Activated CD4-positive, alpha-beta T cell treated with anti-CD3 and anti-CD28 coated beads, Interleukin-2, amount 10 ng/mL, durations not matched to agents 24 days and 14 days (primary cell): ENCODE measurements at places on chromosomes 2 and 18.

DNA sequence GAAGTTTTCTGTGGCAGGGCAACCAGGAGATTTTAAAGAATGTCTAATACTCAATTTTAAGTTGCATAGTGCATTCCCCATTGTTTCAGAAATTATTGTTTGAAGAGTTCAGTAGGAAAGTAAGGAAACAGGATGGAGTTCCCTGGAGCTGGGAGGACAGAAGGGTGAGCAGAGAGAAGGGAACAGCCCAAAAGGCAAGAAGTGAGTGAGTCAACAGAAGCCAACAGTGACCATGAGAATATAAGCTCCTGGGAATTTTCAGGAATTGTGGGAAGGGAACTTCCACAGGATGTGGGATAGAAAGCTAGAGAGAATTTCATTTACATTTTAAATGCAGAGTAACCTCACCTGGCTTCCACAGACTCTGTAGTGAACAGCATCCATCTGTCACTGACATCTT, 268.1 kb upstream of the ATP5MC3 start:
- H3K27me3 ChIP-seq: peaks cover 1% of the 10 kb centered on the region
- no peak overlapping the region for H3K4me3 ChIP-seq
- H3K27ac ChIP-seq: no peak overlapping the region
- no peaks in the 10 kb centered on the region for H3K36me3 ChIP-seq

DNA sequence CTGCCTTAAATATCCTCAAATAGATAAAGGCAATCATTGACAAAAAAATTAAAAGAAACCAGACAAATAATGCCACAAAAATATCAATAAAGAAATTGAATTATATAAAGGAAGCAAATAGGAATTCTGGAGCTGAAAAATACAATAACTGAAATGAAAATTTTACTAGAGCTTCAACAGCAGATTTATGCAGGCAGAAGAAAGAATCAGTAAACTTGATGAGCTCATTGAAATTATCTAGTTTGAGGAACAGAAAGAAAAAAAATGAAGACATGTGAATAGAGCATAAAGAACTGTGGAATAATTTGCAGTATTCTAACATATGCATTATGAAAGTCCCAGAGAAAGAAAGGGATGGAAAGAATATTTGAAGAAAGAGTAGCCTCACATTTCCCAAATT, 41.9 kb upstream of the ZCCHC2 start:
- no peak overlapping the region for H3K27ac ChIP-seq
- H3K4me3 ChIP-seq: no peak overlapping the region
- H3K36me3 ChIP-seq: no peaks in the 10 kb centered on the region
- no peak for DNase-seq

DNA sequence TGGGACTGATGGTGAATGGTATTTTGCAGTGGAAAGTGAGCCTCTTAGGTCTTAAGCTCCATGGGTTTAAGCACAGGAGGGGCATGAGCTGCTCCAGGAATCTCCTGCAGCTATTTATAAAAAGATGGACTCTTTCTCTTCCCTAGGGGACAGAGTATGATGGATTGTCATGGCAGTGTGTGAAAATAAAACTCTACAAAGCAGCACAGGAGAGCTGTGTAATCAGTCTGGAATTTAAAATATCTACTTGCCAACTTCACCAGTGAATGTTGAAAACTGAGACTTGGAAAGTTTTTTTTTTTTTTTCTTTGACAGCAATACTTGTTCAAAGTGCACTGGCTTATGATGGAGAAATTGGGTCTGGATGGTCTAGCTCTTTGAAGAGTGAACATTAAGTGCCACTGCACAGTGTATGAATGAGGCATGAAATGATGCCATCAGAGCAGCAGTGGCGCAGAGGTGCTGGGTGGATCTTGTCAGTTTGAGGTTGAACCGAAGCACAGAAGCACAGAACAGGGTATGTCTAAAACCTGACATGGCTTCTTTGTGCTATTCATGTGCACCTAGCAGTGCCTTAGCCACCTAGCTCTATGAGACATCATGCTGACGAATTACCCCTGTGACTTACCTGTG, 245.4 kb downstream of the PTPRM start:
- no peak overlapping the region for H3K4me3 ChIP-seq
- H3K27ac ChIP-seq: no peak overlapping the region
- DNase-seq: peak; percentile 30
- no peaks in the 10 kb centered on the region for H3K4me1 ChIP-seq
- no peaks in the 10 kb centered on the region for H3K27me3 ChIP-seq

DNA sequence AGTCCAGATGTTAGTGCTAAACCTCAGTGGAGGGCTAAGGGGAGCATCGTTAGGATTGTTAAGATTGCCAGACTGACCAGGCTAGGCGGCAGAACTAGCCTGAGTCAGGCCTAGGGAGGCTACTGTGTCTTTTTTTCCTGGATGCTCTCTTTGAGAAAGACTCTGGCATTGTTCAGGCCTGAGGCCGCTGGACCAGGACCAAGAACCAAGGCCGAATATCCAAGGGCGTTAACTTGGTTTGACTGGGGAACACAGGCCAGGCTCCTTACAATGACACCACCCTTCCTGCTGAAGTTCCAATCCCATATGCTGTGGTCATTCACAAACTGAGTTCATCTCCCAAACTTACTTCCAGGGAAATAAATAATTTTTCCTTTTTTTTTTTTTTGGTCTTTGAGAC, 10.6 kb downstream of the HTRA2 start:
- no peak for DNase-seq
- peaks cover 10% of the 10 kb centered on the region for H3K4me1 ChIP-seq
- H3K27me3 ChIP-seq: peaks cover 25% of the 10 kb centered on the region
- no peaks in the 10 kb centered on the region for H3K36me3 ChIP-seq
- H3K4me3 ChIP-seq: no peak overlapping the region
- H3K27ac ChIP-seq: no peak overlapping the region

GRCh38 chr2:100902817-100903405, 83.0 kb downstream of the NPAS2 start:
- no peak overlapping the region for H3K27ac ChIP-seq
- no peaks in the 10 kb centered on the region for H3K27me3 ChIP-seq
- H3K4me1 ChIP-seq: peaks cover 4% of the 10 kb centered on the region
- DNase-seq: no peak

DNA sequence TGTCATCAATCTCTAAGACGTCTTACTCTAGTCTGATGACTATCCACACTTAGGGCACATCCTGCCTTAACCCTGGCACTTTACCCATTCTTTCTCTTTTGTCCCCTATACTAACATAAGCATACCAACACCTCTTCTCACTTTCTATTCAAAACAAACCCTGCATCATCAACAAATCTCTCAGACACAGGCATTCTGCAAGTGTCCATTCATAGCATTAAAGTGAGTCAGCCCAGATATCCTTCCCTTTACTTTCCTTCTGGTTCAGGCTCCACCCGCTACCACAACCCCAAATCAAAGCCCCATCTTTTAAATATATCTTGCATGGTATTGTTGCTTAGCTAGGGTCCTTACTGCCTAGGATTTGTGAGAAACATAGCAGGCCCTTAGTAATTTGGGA, 3.8 kb downstream of the GRB14 start:
- DNase-seq: no peak
- H3K27ac ChIP-seq: no peak overlapping the region
- H3K36me3 ChIP-seq: no peaks in the 10 kb centered on the region
- H3K27me3 ChIP-seq: peaks cover 22% of the 10 kb centered on the region

GRCh38 chr2:153870308-153870707, 1.4 kb upstream of the GALNT13 start:
- no peak for DNase-seq
- no peaks in the 10 kb centered on the region for H3K36me3 ChIP-seq
- no peaks in the 10 kb centered on the region for H3K4me1 ChIP-seq
- no peak overlapping the region for H3K4me3 ChIP-seq

DNA sequence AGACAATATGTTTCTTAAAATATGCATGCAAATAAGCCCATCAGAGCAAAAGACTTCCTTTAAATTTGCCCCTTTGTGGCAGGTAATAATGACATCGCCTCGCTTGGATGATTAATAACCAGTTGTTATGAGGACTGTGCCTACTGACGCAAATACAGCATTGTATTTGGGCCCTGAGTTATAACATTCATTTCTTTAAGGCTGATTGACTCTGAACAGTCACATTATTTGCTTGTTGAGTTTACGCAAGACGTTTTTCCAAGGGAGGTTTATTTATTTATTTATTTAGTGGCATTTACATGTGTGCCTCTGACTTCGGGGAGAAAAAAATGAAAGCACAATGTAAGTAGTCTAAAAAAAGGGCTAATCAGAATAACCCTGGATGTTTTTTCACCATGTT, 88.3 kb downstream of the SLC8A1 start:
- no peak overlapping the region for H3K4me3 ChIP-seq
- no peak overlapping the region for H3K27ac ChIP-seq
- no peaks in the 10 kb centered on the region for H3K36me3 ChIP-seq
- H3K27me3 ChIP-seq: peaks cover 2% of the 10 kb centered on the region

DNA sequence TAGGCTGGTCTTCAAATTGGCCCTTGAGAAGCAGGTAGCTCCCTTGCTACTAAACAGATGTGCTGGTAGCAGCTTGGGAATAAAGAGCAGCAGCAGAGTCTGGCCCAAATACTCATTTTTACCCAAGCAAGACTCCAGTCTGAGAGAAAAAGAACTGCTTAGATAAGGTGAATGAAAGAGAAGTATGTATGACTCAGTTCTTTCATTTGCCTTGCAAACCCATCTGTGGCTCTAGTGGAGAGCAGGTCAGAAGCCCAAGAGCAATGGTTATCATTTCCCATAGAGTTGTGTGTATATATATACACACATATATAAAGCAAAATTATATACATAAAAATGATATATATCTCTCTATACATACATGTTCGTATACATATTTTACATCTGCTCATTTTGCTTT, 80.3 kb downstream of the CAMKMT start:
- DNase-seq: no peak
- no peaks in the 10 kb centered on the region for H3K36me3 ChIP-seq
- H3K27me3 ChIP-seq: no peaks in the 10 kb centered on the region
- no peak overlapping the region for H3K27ac ChIP-seq
- H3K4me3 ChIP-seq: no peak overlapping the region

DNA sequence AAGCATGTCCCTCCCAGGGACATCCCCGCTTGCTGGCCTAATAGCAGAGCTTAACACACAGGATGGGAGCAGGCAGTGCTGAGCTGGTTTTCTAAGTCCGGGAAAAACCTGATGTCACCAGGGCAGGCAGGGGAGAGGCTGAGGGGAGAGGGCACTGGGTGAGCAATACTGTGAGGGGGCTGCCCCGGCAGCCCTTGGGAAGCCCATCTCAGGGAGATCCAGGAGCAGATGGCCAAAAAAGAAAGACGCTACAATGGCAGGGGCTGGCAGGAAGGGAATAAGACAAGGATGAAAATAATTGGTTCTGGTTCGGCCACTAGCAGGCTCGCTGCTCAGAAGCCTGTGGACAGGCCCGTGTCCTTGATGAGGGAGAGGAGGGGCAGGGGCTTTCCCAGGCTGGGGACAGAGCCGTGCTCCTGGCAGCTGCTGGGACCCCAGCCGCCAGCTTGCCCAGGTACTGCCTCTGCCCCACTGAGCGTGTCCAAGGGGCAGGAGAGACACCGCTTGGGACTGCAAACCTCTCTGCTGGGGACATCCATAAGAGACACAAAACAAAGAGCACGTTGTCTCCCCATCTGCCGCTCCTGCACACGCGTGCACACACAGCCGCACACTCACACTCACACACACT, 30.2 kb downstream of the SMAD7 start:
- H3K27ac ChIP-seq: peak overlapping the region; percentile 35
- no peak for DNase-seq
- H3K27me3 ChIP-seq: no peaks in the 10 kb centered on the region
- H3K4me3 ChIP-seq: no peak overlapping the region
- peaks cover 42% of the 10 kb centered on the region for H3K36me3 ChIP-seq
- H3K4me1 ChIP-seq: peaks cover 53% of the 10 kb centered on the region
